Gastrocnemius medialis (tissue), 4 donors: ENCODE measurements at places on chromosomes 7 and 10. TPM values are rescaled to one million over a fixed set of nuclear protein-coding genes. Genes with fewer than 3 reads are reported as not detected.

FZD1 gene
- total RNA-seq = 4.1 TPM

RSU1 gene
- 27.9 TPM for total RNA-seq

HOXA3 gene
- 6.2 TPM for total RNA-seq

ADAP1 gene
- total RNA-seq = 1.5 TPM

SSC4D gene
- total RNA-seq = 0.25 TPM

CCDC172 gene
- not detected for total RNA-seq

TMED4 gene
- 102 TPM for total RNA-seq

SUN3 gene
- total RNA-seq = not detected

OR13A1 gene
- not detected for total RNA-seq

ZNF853 gene
- 14.1 TPM for total RNA-seq

MRC1 gene
- 5.3 TPM for total RNA-seq

GTF2IRD1 gene
- 42.9 TPM for total RNA-seq

RPEL1 gene
- not detected for total RNA-seq

TLX1 gene
- not detected for total RNA-seq

ANKRD30A gene
- total RNA-seq = not detected

PRKCQ gene
- total RNA-seq = 70.7 TPM

C10orf143 gene
- 2.5 TPM for total RNA-seq

DNMBP gene
- total RNA-seq = 13.4 TPM

PRR15 gene
- not detected for total RNA-seq

SPDYE16 gene
- total RNA-seq = not detected

EPHA1 gene
- not detected for total RNA-seq

COL26A1 gene
- total RNA-seq = not detected

PAX4 gene
- not detected for total RNA-seq

UNCX gene
- not detected for total RNA-seq

XPNPEP1 gene
- total RNA-seq = 39.9 TPM

PLEKHS1 gene
- total RNA-seq = not detected

TBX20 gene
- total RNA-seq = not detected

BUD23 gene
- total RNA-seq = 119 TPM
